ENCODE measurements at places on chromosomes 7 and 10.

DNA sequence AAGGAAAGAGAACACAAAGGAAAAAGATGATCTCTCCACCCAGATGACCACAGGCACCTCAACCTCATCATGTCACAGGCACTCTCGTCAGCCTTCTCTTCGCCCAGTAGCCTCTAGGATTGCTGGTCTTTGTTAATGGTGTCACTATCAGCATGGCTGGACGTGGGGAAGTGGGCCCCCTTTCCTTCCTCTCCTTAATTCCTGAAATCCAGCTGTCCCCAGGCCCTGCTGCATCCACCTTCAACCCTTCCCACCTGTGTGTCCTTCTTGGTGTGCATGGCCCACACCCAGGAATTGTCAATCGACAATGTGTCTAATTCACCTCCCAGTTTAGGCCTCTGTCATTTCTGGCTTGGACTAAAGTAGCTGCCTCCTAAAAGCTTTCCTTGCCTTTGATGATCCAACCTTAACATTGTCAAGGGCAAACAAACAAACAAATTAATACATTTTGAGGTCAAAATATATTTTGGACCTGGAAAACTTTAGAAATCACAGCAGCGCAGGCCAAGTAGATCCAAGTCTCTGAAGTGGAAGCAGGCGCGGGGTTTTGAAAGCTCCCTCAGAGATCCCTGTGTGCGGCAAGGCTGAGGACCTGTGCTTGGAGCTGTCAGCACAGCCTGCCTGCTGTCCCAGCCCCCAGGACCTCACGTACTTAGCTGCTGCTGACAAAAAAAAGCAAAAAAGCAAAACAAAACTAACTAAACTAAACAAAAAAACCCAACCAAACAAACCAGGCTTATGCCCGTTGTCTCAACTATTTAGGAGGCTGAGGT lies 193.3 kb upstream of the LYZL2 start:
- no peak for DNase-seq

DNA sequence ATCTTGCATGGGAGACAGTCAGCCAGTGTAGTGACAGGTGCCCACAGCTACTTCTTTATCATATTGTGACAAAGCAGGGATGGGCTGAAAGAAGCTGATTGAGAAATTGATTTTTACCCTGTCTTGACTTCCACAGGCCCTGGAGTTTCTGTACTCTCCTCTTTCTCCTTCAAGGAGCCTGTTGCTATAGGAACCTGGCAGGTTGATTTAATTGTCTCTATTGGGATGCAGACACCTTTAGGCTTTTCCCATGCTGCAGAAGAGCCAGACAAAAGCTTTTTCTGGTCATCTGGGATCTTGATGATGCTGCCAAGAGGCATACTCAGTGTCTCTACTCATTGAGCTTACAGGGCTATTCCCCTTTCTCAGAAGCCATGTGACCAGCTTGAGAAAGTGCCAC lies 754.8 kb downstream of the KCNMA1 start:
- no peak for DNase-seq

- no peak for DNase-seq
Measured at GRCh38 chr7:130893441-130893894, 159.5 kb upstream of the KLF14 start.

GRCh38 chr10:74677951-74678350 lies 148.4 kb upstream of the KAT6B start:
- DNase-seq: no peak

- DNase-seq: no peak
Measured at GRCh38 chr7:137628216-137628615, 218.6 kb downstream of the DGKI start.

GRCh38 chr7:157526913-157527634 lies 190.3 kb downstream of the DNAJB6 start:
- no peak for DNase-seq

- no peak for DNase-seq
Measured at GRCh38 chr7:152502813-152503790, 67.3 kb upstream of the KMT2C start.

DNA sequence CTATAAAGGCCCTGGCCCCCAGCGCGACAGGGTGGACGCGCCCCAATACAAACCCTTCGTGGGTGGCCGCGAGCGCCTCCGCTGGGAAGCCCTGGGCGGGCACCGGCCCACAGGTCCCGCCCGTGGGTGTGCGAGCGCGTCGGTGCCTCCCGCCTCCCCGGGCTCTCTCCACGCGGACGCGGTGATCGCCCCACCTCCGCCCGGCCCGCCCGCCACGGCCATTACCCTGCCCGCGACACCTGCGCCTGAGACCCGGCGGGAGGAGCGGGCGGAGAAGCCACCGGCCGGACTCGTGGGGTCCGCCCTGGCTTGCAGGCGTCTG lies 81.2 kb downstream of the PAX2 start:
- DNase-seq: no peak

- DNase-seq: no peak
Measured at GRCh38 chr10:3226960-3227744, 54.6 kb upstream of the PITRM1 start.

DNA sequence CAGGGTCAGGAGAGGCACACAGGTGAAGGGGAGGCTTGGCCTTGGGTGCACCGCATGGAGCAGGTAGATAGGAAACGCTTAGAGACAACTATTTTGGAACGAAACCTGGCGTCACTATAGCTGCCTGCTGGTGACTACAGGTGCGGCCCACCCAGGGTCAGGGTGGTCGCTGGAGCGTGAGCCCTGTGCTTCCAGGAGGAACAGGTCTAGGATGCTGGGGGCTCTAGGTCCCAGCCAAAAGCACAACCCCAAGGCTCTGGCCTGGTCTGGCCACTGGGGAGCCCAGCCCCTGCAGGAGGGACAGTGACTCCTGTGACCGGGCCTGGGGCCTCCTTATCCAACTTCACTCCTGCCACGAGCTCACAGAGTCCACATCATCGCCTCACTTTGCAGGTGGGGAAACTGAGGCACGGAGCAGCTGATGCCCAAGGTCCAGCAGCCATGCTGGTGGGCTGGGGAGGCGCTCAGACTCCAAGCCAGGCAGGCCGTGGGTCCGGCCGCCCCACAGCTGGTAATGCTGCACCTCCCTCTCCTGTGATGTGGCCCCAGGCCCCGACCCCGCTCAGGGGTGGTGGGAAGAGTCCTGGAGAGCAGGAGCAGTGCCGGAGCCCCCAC lies 9.0 kb downstream of the LFNG start:
- peak; percentile 7 for DNase-seq

- no peak for DNase-seq
Measured at GRCh38 chr7:16348251-16348650, 73.1 kb downstream of the CRPPA start.

DNA sequence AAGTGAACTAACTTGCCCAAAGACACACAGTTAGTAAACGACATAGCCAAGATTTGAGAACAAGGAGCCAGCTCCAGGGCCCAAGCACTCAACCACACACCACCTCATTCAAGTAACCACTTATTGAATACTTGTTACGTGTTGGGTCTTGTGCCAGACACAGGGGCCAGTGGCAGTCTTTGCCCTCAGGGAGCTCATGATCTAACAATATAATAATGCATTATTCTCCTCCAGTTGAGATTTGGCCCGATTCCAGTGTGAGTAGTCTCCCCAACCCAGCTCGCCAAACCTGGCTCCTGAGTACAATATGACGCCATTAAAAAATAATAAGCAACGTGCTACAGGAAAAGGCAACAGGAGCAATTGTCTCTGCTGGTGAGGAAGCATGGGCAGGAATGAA lies 14.4 kb upstream of the STK17A start:
- no peak for DNase-seq

All from naive thymus-derived CD8-positive, alpha-beta T cell (primary cell).